NCI-H1417 (cell line): ENCODE measurements at places on chromosomes 4 and X.

DNA sequence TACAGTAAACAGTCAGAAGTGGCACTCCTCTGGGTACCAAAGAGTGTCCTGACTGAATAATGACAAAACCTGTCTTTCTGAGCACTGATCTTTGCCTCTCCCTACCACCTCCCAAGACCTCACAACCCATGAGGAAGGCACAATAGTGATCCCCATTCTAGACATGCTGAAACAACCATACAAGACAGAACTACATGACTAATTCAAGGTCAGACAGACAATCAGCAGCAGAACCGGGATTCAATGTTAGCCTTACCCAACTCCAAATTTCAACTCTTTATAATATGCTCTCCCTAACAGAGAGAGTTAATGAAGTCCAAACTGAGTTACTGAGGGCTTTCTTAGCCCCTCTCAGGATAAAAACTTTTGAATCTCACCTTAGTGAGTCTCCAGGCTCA lies 71.0 kb downstream of the IRF2 start:
- no peak for DNase-seq

DNA sequence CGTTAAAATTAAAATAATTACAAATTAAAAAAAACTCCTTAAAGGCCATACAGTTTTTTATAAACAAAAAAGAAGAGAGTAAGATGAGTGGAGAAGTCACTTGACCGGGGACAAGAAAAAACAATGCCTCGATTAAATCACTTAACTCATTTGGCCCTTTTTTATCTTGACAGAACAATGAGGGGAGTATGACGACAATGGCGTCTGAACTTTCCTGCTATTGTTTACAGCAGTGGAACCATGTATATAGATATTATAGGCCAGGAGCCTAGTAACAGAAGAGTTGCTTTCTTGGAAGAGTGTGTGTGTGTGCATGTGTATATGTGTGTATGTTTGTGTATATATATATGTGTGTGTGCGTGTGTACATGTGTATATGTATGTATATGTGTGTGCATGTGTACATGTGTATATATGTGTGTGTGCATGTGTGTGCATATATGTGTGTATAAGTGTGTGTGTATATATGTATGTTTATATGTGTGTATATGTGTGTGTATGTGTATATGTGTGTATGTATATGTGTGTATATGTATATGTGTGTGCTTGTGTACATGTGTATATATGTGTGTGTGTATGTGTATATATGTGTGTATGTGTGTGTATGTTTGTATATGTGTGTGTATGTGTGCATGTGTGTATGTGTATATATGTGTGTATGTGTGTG lies 153.4 kb upstream of the FAT1 start:
- no peak for DNase-seq

DNA sequence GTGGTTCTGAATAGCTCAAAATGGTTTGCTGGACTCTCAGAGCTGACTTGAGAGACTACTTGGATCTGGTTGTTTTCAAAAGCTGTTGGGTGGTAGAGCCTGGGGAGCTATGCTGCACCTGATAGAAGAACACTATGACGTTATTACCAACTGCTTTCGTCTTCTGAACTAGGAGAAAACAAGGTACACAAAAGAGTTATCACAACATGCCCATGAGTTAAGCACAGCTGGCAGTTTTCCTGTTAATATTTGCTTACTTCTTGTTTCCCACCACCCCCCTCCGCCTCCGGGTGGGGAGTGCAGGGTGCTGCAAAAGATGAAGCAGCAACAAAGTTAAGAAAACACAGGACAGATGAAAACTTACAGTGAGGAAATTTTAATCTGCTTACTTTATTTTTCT lies 69.1 kb downstream of the RASL11B start:
- DNase-seq, result no peak

DNA sequence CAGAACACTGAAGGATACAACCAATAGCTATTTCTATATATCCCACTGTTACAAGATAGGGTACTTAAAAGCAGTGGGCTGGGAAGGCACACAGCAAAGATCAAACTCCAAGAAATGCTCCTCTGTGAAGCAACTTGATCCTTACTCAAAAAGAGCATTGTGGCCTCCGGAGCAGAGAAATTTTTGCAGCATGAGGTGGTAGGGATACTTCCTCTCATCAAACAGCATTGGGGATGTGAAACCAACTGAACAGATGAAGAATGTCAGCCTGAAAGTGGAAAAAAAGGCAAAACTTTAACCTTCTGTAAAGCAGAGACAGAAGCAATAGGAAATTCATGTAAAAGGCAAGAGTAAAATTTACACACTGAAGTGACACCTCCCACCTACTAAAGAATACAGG lies 92.2 kb downstream of the HUWE1 start:
- no peak for DNase-seq

DNA sequence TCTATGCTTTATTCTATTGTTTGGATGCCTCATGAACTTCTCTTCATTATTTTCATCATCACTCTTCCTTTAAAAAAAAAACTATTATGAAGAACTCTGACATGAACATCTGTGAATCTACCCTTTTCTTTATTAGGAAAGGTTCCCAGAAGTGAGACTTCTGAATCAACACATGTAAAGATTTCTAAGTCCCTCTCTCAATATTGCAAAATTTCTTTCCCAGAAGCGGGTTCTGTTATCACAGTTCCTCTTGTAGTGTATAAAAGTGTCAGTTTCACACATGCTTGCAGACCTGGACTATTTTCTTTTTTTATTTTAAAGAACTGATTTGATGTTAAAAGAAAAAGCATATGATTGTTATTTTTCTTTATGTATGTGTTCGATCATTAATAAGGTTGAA lies 330.8 kb upstream of the KLF3 start:
- DNase-seq, result no peak

DNA sequence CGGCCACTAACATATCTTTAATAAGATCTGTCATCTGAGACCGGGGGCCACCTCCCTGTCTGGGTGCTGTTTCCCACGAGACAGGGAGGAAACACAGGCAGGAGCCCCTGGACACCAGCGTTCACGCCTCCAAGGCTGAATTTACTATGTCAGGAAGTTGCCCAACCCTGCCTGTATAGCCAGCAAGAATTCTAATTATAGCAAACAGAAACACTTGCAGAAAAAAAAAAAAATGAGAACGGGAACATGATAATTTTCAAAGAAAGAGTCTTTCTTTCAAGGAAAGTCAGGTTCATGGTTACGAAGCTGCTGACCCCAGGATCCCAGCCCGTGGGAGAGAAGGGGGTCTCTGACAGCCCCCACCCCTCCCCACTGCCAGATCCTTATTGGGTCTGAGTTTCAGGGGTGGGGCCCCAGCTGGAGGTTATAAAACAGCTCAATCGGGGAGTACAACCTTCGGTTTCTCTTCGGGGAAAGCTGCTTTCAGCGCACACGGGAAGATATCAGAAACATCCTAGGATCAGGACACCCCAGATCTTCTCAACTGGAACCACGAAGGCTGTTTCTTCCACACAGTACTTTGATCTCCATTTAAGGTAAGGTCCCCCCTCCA lies at the start of gene IL3RA:
IL3RA (plus strand) TSS at position 455 of the 613 bp plus-strand sequence. CDS start 4,981 bp downstream, outside the sequence.
- no peak for DNase-seq

- no peak for DNase-seq
These were observed 2.7 kb downstream of the UTP14A start for GRCh38 chrX:129908636-129909035.

- no peak for DNase-seq
These were observed 25.7 kb downstream of the USP53 start for GRCh38 chr4:119238068-119238722.

- no peak for DNase-seq
These were observed 31.2 kb upstream of the TSPAN5 start for GRCh38 chr4:98689507-98690174.

DNA sequence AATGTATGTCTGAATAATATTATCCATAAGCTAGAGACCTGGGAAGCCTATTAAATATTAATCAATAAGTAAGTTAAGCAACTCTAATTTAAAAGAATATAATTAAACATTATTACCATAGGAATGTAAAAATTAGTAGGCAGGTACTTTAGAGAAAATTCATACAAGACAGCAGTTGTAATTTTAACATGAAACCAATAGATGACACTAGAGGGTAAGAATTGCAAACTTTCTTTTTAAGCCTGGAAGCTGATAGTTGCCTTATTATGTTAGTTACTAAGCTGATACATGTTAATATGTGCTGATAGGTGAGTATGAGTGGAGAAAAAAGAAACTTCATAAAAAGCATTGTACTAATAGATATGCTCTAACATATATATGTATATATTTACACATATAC lies 1157.4 kb downstream of the FAM133A start:
- peak; percentile 76 for DNase-seq

DNA sequence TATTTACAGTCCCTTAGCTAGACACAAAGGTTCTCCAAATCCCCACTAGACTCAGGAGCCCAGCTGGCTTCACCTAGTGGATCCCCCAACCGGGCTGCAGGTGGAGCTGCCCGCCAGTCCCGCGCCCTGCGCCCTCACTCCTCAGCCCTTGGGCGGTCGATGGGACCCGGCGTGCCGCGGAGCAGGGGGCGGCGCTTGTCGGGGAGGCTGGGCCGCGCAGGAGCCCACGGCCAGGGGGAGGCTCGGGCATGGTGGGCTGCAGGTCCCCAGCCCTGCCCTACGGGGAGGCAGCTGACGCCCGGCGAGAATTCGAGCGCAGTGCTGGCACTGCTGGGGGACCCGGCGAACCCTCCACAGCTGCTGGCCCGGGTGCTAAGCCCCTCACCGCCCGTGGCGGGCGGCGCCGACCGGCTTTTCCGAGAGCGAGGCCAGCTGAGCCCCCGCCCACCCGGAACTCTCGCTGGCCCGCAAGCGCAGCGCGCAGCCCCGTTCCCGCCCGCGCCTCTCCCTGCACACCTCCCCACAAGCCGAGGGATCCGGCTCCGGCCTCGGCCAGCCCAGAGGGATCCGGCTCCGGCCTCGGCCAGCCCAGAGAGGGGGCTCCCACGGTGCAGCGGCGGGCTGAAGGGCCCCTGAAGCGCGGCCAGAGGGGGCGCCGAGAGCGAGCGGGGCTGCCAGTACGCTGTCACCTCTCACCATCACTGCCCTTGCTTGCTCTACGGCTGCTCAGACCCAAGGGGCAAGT lies 39.4 kb downstream of the WFS1 start:
- peak; percentile 21 for DNase-seq

DNA sequence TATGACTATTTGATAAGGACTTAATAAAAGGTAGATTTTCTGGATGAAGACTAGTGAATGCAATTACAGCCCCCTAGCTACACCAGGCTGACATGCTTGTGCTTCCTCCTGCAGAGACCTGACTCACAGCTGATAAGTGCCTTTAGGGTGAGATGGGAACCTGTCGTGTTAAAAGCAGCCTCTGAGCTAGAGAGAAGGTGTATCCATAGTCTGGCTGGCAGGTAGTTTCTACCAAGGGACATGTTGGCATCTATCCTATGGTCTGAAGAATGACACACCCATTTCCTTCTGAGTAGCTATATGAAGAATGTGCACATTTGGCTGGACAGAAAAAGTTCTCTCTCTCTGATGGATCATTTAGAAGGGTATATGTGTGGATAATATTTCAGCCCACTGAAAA lies 64.1 kb downstream of the PARM1 start:
- DNase-seq, result no peak

GRCh38 chrX:106905064-106905708 lies 2.0 kb upstream of the RIPPLY1 start:
- no peak for DNase-seq

DNA sequence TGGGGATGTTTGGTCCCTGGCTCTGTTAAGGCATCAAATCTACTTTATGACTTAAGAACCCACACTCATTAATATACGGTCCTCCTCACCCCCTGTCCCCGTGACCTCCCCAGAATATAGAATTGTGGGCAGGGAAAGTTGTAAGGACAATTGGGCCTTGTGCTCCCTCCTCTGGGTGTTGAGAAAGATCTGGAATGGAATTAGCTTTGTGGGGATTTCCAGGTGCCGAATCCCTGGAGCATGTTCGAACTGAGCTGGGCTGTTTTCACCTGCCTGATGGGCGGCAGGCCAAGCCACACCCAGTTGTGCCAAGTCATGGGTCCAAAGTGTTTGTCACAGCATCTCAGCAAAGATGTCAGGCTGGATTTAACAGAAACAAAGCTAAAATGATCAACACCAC lies 349.3 kb upstream of the KLF3 start:
- DNase-seq, result peak; percentile 28

GRCh38 chrX:44953734-44954502 lies 80.9 kb downstream of the KDM6A start:
- DNase-seq, result peak; percentile 32

- DNase-seq, result no peak
These were observed 56.0 kb upstream of the DHX15 start for GRCh38 chr4:24640366-24640765.

GRCh38 chr4:118348886-118349285 lies 3.9 kb downstream of the PRSS12 start:
- no peak for DNase-seq

DNA sequence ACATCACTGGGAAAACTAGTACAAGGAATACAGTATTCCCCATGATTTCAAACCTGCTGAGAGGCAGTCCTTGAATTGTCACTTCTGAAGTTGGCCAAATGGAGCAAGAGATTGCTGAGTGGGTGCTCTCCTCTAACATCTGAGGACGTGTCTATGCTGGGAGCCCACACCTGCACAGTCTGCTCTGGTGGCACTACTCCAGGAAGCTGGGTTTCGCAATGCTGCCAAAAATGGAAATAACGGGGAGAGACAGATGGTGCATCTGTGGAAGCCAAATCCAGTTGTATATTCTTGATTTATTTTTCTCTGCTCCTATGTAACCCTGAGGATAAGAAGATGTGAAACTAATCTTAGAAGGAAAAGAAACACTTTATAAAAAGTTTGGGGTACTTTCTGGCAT lies 240.1 kb upstream of the CTSO start:
- DNase-seq, result no peak

DNA sequence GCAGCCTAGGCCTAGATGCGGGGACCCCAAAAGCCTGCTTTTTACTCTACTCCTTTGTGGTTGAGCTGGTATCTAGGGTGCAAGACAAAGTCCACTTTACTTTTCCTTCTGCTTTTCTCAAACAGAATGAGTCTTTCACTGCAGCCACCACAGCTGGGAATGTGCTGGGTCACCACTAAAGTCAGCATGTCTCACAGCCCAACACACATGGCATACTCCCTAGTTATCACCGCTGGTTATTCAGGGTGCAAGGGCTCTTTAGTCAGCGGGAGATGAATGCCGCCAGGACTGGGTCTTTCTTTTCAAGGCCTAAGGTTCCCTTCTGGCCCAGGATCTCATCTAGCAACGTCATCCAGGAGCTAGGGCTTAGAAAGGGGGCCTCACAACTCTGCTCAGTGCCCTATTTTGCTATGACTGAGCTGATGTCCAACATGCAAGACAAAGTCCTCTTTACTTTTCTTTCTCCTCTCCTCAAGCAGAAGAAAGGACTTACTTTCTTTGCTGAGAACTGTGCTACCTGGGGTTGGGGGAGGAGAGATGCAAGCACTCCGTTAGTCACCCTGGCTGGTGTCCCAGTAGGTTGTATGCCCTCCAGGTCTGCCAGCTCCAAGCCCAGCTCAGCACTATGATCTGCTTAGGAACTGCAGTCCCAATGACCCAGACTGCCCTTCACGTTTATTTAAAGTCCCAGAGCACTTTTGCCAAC lies 22.9 kb upstream of the STPG2 start:
- DNase-seq, result no peak

DNA sequence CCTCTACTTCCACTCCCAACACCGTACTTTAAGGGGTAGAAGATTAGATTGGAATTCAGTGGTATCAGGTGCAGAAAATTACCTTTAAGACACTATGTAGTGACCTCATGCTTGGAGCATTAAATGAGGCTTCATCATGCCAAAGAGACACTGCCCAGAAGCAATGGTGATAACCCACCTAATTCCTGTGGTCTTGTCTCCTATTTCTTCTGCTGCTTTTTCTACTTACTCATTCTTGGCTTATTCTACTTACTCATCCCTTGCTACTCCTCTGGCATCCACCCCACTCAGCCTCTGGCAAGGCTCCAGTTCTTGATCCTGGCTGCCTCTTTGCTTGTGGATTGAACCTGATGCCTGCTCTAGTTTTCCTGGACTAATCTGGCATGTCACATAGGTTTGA lies 62.3 kb upstream of the ADAMTS3 start:
- no peak for DNase-seq
